ENCODE measurements at places on chromosomes 7 and 10.

GRCh38 chr10:128065881-128066534 lies 60.2 kb downstream of the MKI67 start:
- DNase-seq, result no peak

DNA sequence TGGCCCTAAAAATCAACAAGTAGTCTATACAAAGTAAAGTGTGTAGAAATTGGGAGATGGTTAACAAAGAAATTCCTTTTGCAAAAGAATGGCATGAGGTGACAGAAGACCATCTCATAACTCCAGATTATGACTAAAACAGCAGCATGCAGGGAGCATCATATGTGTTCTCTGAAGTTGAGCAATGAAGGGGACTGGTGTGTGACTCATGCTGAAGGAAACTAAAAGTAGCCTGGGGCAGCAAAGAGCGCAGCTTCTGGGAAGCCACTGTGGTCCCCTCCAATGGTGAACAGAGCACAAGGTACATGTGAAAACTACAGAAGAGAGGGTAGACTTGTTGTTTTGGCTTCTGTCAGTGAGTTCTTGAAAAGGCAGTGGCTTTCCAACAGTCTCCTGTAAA lies 133.4 kb downstream of the MACC1 start:
- peak; percentile 61 for DNase-seq

GRCh38 chr7:31851119-31851518 lies 164.1 kb downstream of the PPP1R17 start:
- no peak for DNase-seq

DNA sequence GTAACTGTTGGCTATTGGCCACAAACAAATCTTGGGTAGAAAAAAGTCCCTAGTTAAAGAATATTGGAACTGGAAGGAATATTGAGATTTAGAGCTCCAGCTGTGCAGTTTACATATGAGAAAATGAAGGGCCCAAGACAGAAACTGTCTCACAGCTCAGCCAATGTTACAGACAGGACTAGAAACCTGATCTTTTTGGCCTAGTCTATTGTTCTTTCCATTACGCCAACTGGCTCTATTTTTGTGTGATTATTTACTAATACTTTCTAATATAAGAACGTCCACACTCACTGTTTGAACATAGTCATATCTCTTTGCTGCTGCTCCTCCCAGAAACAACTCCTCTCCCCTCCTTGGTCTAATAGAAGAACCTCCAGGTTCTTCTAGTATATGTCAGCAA lies 1.2 kb downstream of the WEE2 start:
- no peak for DNase-seq

GRCh38 chr7:94562525-94562924 lies 52.9 kb downstream of the CASD1 start:
- DNase-seq, result peak; percentile 16

DNA sequence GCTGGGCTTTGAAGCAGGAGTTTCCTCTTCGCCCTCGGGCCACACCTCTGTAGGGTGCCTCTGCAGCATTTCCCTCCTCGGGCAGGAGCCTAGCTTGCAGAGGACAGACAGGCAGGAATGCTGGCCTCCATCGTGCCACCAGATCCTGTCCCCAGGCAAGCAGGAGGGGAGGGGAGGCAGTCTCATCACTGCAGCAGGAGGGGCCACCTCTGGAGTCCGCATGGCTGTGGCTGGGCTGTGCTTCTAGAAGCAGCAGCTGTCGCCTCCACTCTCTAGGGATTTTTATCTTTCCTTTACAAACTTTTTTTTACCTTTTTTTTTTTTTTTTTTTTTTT lies 181.4 kb downstream of the CUX1 start:
- no peak for DNase-seq

DNA sequence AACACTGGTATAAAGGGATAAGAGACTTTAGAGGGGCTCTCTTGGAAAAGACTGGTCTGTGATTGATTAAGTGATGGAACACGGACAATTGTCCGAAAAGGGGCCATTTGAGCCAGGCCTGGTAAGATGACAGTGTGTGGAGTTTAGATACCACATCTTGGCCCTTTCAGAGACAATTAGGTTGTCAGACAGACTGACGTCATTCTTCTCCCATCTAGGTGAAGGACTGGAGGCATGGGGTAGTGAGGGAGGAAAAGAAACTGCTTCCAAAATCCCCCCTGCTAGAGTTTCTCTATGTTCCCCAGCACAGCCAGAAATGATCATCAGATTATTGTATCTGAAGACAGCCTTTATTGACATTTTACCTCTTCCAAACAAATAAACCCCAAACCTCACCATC lies 84.8 kb upstream of the MYO3A start:
- no peak for DNase-seq

DNA sequence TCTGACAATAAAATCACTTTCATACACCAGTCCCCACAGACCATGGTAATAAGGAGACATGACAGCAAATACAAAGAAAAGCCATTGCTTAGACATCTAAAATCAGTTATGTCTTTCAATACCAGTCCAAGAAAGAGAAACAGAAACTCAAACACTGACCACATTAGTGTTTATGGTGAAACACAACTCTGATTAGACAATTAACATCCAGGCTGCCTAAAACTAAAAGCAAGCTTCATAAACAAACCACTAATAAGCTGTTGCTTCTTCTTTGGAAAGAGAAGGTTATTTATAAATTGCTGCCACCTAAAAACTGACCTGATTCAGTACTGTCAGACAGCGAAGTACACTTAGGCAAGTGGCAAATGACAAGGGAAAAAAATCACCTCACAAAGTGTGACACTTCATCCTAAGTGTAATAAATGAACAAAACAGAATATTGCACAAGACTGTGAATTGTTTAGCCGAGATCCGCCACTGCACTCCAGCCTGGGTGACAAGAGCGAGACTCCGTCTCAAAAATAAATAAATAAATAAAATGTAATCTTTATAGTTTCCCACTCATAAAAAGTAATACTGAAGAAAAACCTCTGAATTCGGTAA lies 277.4 kb downstream of the PARD3 start:
- DNase-seq, result no peak

DNA sequence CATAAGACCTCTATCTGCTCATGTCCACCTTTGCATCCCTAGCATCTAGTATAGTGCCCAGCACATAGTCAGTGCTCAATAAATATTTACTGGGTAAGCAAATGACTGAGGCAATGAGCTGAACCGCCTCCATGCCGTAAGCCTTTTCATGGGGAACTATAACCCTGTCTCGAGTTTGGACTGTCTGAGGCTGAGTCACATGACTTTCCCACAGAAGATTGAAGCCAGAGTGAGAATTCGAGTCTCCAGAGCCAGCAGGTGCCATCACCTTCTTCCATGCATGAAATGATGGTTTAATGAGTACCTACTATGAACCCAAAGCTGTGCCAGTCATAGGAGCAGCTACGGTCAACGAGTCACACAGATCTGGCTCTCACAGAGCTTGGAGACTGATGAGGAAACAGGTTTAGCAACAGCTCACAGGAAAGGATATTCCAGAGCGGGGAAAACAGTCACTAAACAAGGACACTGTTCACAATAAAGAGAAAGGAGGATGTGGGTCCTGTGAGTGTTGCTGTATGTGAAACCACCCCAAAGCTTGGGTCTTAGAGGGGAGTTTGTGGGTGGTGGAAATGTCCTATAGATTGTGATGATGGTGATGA lies 75.2 kb downstream of the TEX36 start:
- DNase-seq, result no peak

- DNase-seq, result no peak
Measured at GRCh38 chr10:132554991-132555647, 17.5 kb downstream of the INPP5A start.

- no peak for DNase-seq
Measured at GRCh38 chr10:124707551-124707950, 36.6 kb downstream of the FAM53B start.

DNA sequence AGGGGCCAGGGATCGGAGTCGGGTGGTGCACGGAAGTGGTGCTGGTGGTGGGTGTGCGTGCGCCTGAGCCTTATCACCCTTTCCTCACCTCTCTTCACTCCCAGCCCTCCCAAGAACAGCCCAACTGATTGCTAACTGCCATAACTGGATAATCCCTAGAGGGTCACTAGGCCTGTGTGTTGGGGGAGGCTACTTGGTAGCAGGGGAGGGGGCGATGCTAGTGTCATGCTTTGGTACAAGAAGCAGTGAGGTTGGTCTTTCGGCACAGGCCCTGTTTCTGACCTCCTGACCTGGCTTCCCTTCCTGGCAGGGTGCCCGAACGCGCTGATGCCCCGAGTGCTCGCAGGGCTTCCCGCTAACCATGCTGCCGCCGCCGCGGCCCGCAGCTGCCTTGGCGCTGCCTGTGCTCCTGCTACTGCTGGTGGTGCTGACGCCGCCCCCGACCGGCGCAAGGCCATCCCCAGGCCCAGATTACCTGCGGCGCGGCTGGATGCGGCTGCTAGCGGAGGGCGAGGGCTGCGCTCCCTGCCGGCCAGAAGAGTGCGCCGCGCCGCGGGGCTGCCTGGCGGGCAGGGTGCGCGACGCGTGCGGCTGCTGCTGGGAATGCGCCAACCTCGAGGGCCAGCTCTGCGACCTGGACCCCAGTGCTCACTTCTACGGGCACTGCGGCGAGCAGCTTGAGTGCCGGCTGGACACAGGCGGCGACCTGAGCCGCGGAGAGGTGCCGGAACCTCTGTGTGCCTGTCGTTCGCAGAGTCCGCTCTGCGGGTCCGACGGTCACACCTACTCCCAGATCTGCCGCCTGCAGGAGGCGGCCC lies 652 bp downstream of the KAZALD1 start:
- peak; percentile 70 for DNase-seq

GRCh38 chr10:126904818-126905701 lies at the start of gene DOCK1:
Gene DOCK1, plus strand, starts transcription at chr10:126905428. Its CDS starts 90 bp downstream, at chr10:126905518.
- peak; percentile 93 for DNase-seq

Data from AG20443 (cell line).